ENCODE measurements at places on chromosomes 5 and 9.

DNA sequence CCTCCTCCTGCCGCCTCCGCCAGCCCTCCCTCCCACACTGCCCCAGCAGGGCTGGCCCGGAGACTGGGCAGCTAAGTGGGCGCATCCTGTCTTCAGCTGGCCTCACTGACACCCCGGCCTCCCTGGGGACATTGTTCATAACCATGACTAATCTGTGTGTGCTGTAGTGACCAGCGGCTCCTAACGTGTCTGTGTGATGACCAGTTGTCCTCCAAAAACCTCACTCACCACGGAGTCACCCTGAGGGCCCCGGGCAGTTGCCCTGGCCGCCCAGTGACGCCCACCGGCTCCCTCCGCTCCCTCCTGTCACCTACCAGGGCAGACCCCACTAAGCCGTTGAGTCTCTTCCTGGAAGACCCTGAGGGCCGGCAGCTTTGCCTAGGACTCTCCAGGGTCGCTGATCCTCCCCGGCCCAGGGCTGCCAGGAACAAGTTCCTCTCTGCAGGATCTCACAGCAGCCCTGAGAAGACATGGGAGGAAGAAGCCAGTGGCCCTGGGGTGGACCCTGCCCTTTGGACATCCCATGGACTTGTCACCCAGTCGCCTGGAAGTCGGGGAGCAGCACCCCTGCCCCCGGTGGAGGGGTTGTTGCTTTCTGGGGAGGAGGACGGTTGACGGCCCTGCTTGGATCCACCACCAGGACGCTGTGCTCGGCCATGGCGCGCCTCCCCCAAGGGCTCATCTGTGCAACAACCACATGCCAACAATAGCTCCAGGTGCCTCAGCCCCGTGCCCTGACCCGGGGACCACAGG, 110.2 kb upstream of the LMX1B start:
- DNase-seq: peak; percentile 97

GRCh38 chr5:139789116-139789844, 6.3 kb upstream of the PSD2 start:
- DNase-seq: no peak

DNA sequence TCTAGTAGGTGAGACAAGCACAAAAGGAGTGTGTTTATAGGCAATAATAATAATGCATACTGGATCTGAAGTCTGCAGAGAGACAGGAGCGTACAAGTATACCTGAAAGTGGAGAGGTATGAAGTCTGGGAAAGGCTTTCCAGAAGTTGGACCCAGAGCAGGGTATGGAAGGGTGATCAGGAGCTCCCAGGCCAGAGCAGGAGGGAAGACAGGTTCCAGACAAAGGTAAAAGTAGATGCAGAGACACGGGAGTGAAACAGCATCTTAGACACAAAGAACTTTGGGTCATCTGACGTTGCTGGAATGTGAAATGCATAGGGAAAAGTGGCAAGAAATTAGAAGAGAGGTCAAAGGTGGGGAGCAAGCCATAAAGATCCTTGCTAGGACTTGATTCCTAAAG, 175.1 kb downstream of the PAM start:
- DNase-seq: no peak

DNA sequence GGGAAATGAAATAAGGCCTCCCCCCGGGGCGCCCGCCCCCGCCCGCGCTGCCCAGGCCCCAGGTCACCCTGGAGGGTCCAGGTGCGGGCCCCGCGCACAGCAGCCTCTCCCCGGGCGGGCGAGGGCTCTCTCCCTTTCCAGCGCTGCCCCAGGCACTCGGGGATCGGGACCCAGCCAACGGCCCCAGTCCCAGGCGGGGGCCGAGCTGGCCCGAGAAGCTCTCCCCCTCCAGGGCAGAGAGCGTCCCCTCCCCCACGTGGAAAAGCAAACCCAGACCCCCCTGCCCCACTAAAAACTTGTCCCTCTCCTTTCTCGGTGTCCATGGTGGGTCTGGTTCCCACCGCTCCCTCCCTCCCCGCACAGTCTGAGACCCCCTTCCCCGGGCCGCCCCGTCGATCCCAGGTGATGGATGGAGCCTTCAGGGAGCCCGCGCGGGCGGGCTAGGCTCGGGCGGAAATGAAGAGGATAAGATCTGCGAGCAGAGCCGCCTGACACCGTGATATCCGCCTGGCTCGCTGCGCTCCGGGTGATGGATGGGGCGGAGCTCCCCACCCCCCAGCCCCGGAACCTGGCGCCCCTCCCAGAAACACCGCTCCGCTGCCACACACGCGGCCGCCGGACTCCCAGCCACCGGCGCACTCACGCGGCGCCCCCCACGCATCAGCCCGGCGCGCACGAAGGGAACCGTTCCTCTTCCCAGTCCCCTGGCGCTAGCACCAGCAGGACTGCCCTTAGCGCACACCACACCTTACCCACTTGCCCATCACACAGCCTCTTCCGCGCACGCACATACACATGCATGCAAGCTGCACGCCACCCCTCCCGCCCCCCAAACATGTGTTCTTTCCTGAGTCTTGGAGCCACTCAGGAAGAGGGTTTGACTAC, 81.7 kb upstream of the ZBTB43 start:
- no peak for DNase-seq

DNA sequence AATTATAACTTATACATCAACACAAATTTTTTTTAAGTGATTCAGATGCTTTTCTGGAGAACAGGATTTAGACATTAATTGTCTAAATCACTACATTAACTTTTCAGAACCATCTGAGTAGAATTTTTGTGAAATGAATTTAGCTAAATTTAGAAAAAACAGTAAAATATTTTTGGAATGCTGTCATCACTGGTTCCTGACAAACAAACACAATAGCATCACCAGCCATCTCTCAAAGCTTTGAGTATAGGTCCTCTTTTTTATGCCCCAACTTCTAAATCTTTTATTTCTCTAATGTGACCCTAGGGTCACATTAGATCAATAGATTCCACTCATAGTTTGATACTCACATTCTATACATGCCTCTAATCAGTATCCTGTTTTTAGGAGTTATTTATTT, 104.6 kb downstream of the PRR16 start:
- DNase-seq: no peak

DNA sequence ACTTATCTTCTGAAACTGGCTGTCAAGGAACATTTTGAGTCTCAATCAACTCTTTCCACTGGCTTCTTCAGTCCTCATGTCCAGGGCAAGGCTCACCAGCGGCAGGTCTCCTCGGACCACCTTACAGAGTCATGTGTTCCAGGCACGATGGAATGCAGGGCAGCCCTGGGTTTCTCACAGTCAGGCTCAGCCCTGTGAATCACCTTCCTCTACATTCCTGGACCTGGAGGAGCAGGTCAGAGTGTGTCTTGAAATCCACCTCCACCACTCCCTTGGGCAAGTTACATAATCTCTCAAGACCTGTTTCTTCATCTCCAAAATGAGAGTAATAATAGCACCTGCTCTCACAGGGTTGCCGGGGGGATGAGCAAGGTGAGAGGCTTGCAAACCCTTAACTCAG, 16.0 kb downstream of the ENC1 start:
- no peak for DNase-seq

DNA sequence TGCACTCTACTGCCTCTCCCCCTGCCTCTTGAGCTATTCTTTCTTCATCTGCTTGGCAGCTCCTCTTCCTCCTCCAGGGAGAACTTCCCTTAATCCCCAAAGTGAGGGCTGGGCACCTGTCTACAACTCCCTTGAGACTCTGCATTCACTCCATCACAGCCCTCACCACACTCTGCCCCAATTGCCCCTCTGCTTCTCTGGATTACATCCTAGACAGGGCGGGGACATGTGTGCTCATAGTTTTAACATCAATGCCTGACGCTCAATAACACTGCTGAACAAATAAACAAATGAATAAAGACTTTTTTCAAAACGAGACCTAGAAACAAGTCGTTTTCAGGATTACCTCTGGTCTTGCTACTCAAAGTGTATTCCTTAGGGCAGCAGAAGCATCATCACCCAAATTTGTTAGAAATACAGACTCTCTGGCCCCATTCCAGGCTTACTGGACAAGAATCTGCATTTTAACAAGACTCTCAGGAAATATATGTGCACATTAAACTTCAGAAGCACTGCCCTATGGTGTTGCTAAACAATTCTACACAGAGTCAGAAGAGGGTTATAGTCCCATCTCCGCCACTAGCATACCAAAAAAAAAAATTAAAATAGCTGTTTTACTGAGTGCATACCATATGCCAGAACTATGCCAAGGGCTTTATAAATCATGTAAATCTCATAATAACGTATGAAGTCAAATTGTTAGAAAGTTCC, 115.6 kb downstream of the CDK5RAP2 start:
- DNase-seq: no peak

- no peak for DNase-seq
These were observed 57.3 kb upstream of the CPLX2 start for GRCh38 chr5:175813943-175814630.

DNA sequence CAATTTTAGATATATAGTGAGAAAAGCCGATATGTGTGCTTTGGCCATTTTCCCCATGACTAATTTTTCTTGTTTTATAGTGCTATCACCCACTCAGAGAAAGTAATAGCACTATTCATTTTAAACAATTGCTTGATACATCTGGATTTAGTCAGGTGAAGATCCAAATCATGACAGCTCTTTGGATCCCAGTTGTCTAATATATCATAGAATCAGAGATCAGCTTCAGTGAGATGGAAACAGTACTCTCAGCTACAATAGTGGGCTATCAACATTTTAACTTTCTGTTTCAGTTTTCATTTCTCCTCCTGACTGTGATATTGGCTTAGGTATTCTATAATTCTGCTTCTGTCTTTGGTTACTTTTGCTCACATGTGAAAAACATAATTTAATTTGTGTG, 38.7 kb downstream of the VCAN start:
- no peak for DNase-seq

GRCh38 chr5:125424402-125425141, 678.1 kb upstream of the ZNF608 start:
- peak; percentile 13 for DNase-seq

- no peak for DNase-seq
These were observed 41.9 kb upstream of the SLC36A1 start for GRCh38 chr5:151405334-151406160.

- DNase-seq: no peak
These were observed 148.2 kb downstream of the PCSK1 start for GRCh38 chr5:96284727-96285389.

DNA sequence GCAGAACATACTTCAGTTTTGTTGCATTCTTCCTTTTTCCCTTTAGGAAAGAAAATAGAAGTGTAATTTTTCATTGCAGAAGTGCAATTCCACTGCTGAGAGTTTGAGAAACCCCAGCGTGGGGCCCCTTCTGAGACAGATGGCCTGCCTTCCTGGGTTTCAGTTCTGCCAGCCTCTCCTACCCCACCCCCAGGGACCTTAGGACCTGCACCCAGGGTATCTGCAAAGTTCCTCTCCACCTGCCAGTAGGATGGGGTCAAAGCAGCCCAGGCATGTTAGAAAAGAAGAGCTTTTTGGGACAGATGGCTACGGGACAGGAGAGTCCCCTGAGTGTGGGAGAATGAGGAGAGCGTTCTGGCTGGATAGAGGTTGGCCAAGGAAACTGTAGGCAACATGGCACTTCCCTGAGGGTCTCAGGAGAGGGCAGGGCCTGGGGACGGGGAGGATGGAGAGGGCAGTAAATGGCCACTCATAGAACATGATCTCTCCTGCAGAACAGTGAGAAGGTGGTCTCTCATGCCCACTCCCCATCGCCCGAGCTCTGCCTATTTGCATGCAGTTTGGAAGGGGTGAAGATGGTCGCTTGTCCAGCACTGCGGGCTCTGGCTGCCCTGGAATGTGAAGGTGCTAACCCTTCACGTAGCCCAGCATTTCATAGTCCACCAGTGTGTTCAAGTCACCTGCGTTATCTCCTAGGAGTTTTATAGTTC, at the start of gene TIFAB:
Gene TIFAB, minus strand, starts transcription at position 31 of the 710 bp plus-strand sequence. CDS start 2,412 bp downstream, outside the sequence.
- no peak for DNase-seq

DNA sequence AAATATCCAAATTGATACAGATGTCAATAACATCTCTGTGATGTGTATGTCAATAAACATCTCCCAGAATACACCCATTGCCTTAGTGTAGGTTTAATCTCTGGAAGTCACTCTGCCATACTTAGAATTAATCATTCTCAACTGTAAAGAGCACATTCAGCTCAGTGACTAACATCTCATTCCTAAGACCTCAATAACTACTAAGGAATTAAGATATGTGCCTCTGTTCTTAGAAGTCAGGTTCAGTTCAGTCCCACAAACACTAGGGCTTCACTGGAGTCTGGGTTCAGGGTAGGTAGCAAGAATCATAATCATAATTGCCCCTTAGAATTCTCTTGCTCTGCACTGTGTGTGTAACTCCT, 31.7 kb downstream of the UGCG start:
- DNase-seq: no peak

DNA sequence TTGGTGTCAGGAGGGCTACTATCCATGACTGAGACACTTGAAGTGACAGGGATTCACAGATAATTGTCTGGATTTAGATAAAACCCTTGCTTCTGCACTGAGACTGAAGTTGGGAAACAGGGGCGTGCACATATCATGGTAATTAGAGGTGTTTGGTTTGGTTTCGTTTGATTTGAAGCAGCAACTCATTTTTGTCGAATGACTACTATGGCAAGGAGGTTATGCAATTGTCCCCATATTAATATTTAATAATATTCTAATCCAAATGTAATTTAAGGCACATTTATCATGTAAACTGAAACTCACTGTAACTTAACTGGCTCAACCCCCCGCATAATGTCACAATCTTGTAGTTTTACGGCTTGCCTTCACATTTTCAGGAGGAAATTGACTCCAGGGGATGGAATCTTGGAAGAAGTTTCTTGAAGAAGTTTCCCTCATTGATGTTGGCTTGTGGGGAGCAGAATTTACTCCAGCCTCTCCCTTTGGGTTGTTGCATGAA, 12.5 kb downstream of the ZNF366 start:
- DNase-seq: no peak

- DNase-seq: no peak
These were observed 51.1 kb downstream of the C9orf50 start for GRCh38 chr9:129569502-129570449.

DNA sequence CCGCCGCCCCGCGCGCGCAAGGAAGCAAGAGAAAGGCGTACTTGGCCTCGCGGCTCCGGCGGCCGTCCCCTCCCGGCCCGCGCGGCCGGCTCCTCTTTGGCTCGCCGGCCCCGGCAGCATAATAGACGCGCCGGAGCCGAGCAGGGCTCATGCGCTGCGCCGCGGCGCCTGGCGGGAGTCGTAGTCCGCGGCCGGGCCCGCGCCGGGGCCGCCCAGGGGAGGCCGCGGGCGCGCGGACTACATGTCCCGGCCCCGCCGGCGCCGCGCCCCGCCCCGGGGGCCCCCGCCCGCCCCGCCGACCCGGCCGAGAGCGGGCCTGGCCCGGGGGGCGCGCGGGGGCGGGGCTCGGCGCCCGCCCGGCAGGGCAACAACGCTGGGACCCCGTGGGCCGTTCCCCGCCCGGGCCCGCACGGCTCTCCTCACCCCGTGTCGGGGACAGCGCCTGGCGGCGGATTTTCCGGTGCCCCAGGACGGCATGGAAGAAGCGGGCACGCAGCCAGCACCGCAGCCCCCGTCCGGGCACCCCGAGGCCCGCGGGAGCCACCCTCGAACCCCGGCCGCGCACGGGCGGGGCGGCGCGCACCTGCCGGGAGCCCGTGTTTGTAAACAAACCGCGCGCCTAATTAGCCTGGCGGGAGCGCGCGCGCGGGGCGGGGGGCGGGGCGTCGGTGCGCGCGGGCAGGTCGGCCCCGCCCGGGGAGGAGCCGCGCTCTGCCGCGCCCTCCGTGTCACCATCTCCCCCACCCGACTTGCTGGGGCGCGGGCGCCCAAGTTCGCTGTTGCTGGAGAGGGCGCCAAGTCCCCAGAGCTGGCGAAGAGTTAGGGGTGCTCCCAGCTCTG, at the start of gene BRD3:
Gene BRD3, minus strand, starts transcription at position 123 of the 840 bp plus-strand sequence. CDS start 14,549 bp downstream, outside the sequence.
- peak; percentile 91 for DNase-seq

Measured in myocyte (in vitro differentiated cells).